T-helper 1 cell treated with Interleukin-12 subunit alpha and Interleukin-12 subunit beta and Interleukin-4 antibody, amounts not matched to agents 30 ng/mL and 1 ng/mL, for 36 hours (primary cell): ENCODE measurements at places on chromosomes 3 and 15. TPM values are rescaled to one million over a fixed set of nuclear protein-coding genes. Genes with fewer than 3 reads are reported as not detected.

The SCN11A gene
- 0.07 and 0.12 TPM in 2 replicates for total RNA-seq

The CLDN16 gene
- not detected in 2 replicates for total RNA-seq

The DUOXA1 gene
- total RNA-seq: 0.42 TPM in 1 of 2 replicates, not detected in the other

The AADAC gene
- total RNA-seq: not detected in 2 replicates

The IL16 gene
- total RNA-seq: 237 and 240 TPM in 2 replicates

The ALDH1A2 gene
- total RNA-seq: 0.22 TPM in 1 of 2 replicates, not detected in the other

The ECE2 gene
- total RNA-seq: not detected in 2 replicates

The NAALADL2 gene
- total RNA-seq: not detected in 2 replicates

The GOLGA6L4 gene
- total RNA-seq: 1.2 and 1.3 TPM in 2 replicates

The NCEH1 gene
- 8.8 and 10.8 TPM in 2 replicates for total RNA-seq

The MCTP2 gene
- total RNA-seq: 71.2 and 82.5 TPM in 2 replicates

The GABRR3 gene
- total RNA-seq: not detected in 2 replicates

The RBM5 gene
- total RNA-seq: 214 and 218 TPM in 2 replicates

The MAGI1 gene
- 0.32 and 0.49 TPM in 2 replicates for total RNA-seq

The AMOTL2 gene
- not detected in 2 replicates for total RNA-seq

The SPESP1 gene
- 0.56 and 1.5 TPM in 2 replicates for total RNA-seq

The RLBP1 gene
- total RNA-seq: not detected in 2 replicates

The LAMB2 gene
- not detected in 2 replicates for total RNA-seq

The INKA1 gene
- 0.27 and 0.73 TPM in 2 replicates for total RNA-seq

The POPDC2 gene
- 2.0 and 2.3 TPM in 2 replicates for total RNA-seq

The THSD4 gene
- not detected in 2 replicates for total RNA-seq

The ALS2CL gene
- total RNA-seq: 1.6 and 1.9 TPM in 2 replicates

The CCDC13 gene
- total RNA-seq: 0.20 and 0.54 TPM in 2 replicates

The COL7A1 gene
- 1.4 and 1.9 TPM in 2 replicates for total RNA-seq

The GOLGA8R gene
- total RNA-seq: 8.4 and 11.5 TPM in 2 replicates

The FBXL22 gene
- 0.47 and 1.1 TPM in 2 replicates for total RNA-seq

The MUC20 gene
- total RNA-seq: 7.0 and 9.6 TPM in 2 replicates

The COL6A6 gene
- not detected in 2 replicates for total RNA-seq

The FBLN2 gene
- total RNA-seq: not detected in 2 replicates

The IL5RA gene
- not detected in 2 replicates for total RNA-seq

The FBXO40 gene
- not detected in 2 replicates for total RNA-seq

The ARHGEF3 gene
- total RNA-seq: 92.4 and 92.7 TPM in 2 replicates

The KBTBD8 gene
- 11.6 and 12.4 TPM in 2 replicates for total RNA-seq

The RASSF1 gene
- total RNA-seq: 70.3 and 70.4 TPM in 2 replicates

The LRTM1 gene
- total RNA-seq: not detected in 2 replicates

The WDR5B gene
- total RNA-seq: 5.0 and 5.5 TPM in 2 replicates

The SAMD7 gene
- total RNA-seq: not detected in 2 replicates
